ENCODE measurements at places on chromosomes 13 and 19.

DNA sequence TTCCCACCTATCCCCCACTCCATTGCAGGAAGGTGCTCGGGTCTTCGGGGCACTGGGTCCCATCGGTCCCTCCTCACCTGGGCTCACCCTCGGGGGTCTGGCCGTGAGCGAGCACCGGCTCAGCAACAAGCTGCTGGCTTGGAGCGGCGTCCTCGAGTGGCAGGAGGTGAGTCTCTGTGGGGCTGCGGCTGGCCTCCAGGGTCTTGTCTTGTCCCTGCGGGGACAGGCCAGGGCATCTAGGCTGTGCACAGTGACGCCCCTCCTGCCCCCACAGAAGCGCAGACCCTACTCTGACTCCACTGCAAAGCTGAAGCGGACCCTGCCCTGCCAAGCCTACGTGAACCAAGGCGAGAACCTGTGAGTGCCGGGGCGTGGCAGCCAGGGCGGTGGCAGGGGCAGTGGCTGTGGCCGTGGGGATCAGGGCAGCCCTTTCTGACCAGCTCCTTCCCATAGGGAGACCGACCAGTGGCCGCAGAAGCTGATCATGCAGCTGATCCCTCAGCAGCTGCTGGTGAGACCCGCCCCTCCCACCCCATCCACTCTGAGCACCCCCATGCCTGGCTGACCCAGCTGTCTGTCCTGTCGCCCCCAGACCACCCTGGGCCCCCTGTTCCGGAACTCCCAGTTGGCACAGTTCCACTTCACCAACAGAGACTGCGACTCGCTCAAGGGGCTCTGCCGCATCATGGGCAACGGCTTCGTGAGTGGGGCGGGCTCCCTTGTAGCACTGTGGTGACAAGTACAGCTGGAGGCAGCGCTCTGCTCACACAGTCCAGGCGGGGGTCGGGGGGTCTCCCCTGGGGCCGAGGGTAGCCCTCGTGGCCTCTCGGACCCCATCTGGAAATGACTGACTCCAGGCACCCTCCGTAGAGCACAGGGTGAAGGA lies 3.7 kb downstream of the PTOV1 start:
- ATAC-seq = no peak

GRCh38 chr13:90105849-90106496 lies 1241.5 kb upstream of the MIR17HG start:
- peak; percentile 63 for ATAC-seq

DNA sequence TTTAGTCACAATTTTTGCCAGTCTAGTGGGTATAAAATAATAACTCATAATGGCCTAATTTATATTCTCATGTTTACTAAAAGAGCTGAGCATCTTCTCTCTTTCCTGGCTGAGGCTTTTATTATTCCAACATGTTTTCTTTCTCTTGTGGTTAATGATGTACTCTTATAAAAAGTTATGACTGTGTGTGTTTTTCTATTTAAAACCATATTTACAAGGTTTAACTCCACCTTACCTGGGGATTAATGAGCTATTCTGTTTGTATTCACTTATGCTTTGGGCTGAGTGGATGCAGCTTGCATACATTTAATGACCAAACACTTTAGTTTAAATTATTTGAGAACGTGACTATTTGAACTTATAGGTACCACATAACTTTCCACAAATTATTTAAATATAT lies 1365.7 kb upstream of the SLC10A2 start:
- no peak for ATAC-seq

DNA sequence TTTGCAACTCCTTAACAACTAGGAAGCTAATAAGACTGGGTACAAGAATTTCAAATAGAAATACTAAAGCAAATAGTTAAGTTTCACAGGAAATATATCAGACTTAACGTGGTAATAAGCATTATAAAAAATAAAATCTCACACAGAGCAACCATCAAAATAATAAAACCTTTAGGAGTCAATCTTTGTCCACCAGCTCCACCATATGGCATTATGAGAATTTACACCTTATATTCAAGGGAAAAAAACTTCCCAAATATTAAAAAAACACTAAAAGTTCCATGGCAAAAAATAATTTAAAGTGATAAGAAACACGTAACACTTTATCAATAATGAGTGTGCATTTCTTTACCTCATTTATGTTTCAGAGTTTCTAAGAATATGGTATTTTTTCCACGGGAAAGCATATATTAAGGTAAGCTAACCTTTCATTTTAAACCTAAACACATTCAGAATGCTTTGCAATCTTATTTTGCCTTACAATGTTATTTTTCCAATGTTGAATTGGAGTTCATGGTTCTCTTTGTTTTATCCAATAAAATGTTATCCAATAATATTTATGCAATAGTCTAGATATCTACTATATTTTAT lies 423.2 kb upstream of the SGCG start:
- no peak for ATAC-seq

DNA sequence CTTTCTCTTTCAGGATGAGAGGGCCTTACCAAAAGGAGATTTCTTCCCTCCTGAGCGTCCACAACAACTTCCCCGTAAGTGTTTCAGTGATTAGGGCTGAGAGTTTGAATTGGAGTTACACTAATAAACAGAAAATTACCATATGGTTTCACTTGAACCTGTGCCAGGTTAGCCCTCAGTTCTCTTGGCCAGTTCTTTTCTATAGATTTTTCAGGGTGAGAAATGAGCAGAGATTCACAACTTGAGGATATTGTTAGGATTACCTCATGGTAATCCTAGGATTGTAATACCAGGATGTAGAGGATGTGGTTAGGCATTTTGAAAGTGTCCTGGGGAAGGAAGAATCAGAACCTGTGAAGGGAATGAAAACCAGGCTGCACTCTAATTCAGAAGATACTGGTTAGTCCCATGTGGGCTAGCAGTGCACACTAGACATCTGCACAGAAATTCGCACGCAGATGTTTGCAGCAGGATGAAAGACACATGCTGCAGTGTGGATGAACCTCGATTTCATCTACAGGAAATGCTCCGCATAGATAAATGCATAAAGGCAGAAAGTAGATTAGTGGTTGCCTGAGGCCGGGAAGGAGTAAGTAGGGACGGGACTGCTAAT lies 24.1 kb downstream of the HNRNPM start:
- no peak for ATAC-seq

DNA sequence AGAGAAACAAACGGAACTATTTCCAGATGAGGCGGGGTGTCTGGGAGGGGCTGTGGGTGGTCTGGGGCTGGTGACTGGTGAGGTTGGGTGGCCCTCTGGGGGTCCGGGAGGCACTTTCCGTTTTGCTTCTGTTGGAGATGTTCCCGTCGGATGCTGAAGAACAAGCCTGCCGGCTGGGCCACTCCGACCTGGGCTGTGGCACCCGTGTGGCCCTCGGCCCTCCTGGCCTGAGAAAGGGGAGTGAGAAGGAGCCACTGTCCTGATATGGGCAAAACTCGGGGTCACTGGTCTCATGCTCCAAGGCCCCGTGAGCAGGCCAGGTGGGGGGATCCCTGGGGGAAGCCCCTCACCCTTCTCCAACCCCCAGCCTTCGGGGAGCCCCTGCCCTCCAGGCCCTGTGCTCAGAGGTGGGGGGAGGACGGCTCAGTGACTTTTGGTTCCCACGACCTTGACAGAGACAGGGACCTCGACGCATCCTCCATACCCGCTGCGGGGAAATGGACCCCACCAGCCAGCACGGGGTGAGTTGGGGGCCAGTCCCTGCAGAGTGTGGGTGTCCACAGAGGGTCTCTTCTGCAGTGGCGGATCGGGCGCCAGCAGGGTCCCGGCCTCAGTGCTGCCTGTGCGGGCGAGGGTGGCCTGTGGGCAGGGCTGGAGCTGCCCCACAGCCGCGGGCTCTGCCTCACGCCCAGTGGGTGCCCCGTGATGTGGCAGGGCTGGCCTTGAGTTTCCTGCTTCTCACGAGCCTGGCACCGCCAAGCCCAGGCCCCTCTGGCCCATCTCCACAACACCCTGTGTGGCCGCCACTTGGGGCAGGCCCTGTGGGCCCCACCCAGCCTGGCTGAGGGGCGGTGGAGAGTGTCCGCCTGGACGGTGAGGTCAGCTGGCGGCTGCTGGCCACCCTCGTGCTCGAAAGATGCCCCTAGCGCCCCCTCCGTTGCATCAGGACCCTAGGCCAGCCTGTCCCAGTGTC lies 4.4 kb upstream of the TBXA2R start:
- no peak for ATAC-seq

DNA sequence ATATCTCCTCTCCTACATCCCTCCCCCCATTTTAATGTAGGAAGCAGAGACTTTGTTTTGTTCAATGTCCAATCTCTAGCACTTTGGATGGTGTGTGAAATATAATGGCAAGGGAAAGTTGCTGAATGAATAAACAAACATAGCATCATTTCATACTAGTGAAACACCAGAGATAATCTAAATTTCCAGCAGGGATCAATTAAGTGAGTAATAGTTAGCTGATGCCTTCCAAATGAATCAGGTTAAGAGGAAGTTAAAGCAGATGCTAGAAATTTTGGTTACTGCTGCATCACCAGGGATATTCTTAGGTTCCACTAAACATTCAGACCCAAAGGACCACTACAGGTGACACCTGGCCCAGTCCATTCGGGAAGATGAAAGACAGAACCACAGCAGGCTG lies 8.1 kb downstream of the MRPS31 start:
- ATAC-seq = no peak

GRCh38 chr19:38556521-38557174 lies 61.1 kb downstream of the MAP4K1 start:
- no peak for ATAC-seq

- ATAC-seq = peak; percentile 25
Measured at GRCh38 chr19:15249972-15250639, 17.9 kb upstream of the EPHX3 start.

DNA sequence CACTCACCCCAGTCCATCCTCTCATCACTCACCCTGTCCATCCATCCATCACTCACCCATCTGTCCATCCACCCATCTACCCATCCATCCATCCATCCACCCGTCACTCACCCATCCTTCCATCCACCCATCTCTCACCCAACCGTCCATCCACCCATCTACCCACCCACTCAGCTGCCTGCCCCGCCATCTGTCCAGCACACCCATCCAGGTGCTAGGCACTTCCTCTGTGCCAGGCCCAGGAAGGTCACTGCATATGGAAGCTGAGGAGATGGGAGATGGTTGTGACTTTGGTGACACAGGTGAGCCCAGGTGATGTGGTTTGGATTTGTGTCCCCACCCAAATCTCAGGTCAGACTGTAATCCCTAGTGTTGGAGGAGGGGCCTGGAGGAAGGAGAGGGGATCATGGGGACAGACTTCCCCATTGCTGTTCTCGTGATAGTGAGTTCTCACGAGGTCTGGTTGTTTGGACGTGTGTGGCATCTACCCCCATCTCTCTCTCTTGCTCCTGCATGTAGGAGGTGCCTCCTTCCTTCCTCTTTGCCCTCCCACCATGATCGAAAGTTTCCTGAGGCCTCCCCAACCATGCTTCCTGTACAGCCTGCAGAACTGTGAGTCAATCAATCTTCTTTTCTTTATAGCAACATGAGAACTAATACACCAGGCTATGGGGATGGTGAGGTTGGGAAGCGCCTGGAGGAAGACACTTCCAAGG lies 15.9 kb upstream of the C13orf46 start:
- no peak for ATAC-seq

DNA sequence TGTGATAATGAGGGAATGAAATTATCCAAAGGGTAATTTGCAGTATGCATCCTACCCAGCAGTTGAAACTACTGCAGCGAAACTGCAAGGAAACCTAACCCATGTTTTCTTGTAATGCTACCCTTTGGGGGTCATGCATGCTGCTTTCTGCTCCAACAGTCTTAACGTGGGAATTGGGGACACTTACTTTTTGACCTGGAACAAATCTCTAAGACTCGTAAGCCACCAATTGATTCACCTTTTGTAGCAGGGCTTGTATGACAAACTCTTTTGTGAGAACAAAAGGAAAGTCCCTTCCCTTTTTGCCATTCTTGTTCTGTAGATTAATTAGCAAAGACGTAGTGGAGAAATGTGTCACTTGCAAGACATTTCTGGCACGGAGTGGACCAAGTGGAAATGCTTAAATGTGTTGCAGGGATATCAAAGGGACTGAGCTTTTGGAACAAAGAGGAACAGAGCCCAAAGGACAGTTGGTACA lies 27.4 kb downstream of the LRCH1 start:
- no peak for ATAC-seq
